ENCODE measurements at places on chromosomes 2 and 18.

DNA sequence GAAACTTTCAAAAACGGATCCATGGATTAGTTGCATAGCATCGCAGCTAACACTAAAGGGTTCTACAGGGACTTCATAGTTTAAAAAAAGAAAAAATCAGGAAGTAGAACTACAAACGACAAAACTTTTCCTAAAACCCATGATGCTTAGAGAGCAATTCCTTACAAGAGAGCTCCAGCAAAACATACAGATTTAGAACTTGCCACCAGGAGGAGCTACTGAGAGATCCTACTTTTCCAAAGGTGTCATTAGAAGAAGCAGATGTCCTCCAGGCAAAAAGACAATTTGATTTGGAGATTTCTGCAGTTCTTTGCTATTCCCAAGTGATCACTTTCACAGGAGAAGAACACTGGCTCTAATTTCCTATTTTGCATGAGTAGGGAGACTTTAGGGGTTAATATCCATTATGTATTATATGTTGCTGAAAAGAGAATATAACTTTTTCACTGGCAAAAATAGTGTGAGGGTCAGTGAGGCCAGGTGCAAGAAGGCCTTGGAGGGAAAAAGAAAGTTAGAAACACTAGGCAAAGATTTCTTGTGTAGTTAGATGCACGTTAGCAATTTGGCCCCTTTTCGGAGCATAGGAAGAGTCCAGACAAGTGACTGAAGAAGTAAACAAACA is 436.2 kb downstream of the SUCLG1 start:
- no peak for DNase-seq

GRCh38 chr2:174681099-174682006 is 82.9 kb downstream of the CHRNA1 start:
- DNase-seq = no peak

DNA sequence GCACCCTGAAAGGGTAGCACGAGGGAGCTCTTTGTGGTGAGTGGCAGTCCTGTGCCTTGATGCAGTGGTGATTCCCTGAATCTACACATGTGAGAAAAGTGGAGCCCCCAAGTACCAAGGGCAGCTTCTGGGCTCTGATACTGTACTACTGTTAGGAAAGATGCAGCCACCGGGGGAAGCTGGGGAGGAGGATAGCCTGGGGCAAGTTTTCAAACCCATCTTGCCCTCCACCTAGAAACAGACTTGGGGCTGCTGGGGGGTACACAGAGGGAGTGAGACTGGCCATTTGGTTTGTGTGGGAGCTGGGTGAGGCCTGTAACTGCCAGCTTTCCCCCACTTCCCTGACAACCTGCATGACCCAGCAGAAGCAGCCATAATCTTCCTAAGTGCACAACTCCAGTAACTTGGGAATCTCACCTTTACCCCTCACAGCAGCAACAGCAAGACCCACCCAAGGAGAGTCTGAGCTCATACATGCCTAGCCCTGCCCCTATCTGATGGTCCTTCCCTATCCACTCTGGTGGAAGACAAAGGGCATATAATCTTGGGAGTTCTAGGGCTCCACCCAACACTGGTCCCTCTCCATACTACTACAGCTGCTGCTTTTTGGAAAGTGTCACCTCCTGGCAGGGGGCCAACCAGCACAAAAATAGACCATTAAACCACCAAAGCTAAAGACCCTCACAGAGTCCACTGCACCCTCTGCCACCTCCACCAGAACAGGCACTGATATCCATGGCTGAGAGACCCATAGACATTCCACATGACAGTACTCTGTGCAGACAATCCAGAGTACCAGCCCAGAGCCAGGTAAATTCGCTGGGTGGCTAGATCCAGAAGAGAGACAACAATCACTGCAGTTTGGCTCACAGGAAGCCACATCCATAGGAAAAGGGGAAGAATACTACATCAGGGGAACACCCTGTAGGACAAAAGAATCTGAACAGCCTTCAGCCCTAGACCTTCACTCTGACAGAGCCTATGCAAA is 8.2 kb downstream of the MALL start:
- DNase-seq = no peak

DNA sequence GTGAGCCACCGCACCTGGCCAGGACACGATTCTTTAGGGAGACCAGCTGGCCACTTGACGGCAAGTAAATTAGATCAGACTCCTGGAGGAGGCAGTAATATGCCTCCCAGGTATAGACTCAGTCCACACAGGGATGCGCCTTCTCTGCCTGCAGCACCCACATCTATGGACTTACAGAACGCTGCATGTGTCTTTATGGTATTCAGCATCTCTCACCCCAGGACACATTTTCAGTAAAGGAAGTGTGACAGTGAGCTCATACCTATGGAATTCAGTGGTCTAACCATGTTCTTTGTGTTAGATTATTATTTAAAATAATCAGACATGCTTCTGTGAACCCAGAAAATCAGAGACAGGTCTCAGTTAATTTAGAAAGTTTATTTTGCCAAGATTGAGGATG is 5.9 kb upstream of the NARS1 start:
- no peak for DNase-seq

DNA sequence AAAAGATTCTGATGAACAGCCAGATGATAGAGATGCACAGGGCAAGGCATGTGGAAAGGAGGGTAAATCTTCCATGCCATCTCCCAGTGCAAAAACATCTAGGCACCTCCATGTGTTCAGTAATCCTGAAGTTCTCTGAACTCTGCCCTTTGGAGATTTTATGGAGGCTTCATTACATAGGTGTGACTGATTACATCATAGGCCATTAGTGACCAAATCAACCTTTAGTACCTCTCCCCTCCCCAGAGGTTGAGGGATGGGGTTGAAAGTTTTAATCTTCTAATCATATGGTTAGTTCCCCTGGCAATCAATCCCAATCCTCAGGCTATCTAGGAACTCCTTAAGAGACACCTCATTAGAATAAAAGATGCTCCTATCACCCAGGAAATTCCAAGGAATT is 2190.2 kb upstream of the PIK3C3 start:
- DNase-seq = no peak

- DNase-seq = no peak
Observed at GRCh38 chr18:76712511-76713140, 109.7 kb upstream of the ZNF236 start.

GRCh38 chr2:128585706-128586105 is 267.0 kb upstream of the HS6ST1 start:
- no peak for DNase-seq

GRCh38 chr2:197058777-197059300 is 132.3 kb upstream of the PGAP1 start:
- no peak for DNase-seq

GRCh38 chr2:1972422-1972821 is 228.1 kb upstream of the PXDN start:
- no peak for DNase-seq

DNA sequence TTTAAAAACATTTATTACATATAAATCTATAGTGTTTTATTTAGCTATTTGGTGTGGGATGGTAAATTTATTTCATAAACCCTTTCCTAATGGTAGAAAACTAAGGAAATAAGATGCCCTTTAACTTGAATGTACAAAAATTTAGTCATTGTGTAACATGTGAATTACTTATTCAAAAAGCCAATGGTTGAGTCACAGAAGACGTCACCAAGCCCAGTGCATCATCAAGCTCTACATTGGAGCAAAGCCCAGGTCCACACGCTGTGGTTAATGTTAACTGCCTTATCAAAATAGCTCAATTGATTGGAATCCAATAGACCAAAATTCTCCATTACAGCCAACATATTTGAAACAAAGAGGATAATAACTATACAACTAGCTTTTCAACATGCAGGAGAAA is 145.5 kb upstream of the LYPD1 start:
- no peak for DNase-seq

DNA sequence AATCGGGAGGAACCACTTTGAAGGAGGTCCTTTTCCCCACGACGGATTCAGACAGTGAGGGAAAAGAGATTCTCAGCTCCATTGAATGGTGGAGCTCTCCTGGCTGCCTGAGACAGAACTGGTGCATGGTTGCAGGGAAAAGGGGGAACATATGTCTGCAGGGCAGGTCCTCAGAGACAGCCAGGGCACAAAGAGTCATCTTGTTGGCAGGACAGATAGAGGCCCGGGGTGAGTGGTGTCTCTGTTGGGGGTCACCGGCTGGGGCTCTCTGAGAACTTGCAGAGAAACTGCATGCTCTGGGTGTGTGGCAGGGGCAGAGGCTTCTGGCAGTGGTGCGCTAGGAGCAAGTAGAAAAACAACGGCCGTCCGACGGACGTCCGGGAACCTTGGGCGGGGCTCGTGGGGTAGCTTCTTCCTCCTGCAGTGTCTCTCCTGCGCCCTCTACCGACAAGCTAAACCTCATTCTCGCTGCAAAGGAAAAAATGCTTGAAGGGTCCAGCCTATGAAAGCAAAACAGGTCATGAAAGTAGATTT is 94.3 kb downstream of the CDCA7 start:
- DNase-seq = no peak

- DNase-seq = no peak
Observed at GRCh38 chr2:147327613-147328012, 517.2 kb upstream of the ACVR2A start.

GRCh38 chr2:19674051-19675002 is 227.5 kb downstream of the TTC32 start:
- DNase-seq = no peak

GRCh38 chr2:64114063-64114911 is 29.9 kb downstream of the PELI1 start:
- DNase-seq = no peak

GRCh38 chr2:71790226-71791060 is 337.1 kb downstream of the DYSF start:
- DNase-seq = no peak

DNA sequence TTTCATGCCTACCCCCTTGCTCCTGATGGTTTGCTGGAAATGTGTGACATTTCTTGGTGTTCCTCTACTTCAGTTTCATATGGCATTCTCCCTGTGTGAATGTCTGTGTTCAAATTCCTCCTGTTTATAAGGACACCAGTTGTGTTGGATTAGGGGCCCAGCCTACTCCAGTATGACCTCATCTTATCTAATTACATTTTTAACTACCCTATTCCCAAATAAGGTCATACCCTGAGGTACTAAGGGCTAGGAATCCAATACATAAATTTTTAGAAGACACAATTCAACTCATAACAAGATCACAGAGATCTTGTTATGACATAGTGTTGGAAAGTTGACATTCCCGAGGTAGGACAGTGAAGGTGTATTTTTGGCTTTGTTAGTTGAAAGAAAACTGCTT is 5.5 kb downstream of the FAM210A start:
- DNase-seq = no peak

DNA sequence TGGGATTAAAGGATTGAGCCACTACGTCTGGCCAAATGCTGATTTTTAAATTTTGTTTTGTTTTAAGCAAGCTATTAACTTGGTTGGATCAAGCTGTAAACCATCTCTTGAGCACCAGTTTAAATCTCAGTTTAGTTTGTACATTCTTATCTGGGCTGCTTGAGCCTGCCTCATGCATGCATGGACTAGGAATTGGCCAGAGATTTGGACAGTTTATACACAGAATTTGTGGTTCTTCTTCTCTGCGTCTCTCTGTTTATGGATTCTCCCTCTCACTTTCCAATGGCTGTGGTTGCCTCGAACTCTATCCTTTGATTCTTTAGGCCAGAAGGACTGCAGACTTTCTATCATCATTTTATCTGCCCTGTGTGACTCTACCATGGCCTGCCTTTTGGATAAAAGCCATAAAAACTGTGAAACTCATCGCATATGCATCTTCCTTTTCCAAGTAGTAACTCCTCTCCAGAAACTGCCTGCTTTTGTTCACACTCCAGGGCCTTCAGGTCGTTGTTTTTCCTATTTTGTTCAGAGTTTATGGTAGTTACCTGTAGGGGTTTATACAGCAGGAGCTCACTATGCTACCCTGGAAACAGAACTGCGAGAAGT is 32.5 kb upstream of the PLB1 start:
- no peak for DNase-seq

DNA sequence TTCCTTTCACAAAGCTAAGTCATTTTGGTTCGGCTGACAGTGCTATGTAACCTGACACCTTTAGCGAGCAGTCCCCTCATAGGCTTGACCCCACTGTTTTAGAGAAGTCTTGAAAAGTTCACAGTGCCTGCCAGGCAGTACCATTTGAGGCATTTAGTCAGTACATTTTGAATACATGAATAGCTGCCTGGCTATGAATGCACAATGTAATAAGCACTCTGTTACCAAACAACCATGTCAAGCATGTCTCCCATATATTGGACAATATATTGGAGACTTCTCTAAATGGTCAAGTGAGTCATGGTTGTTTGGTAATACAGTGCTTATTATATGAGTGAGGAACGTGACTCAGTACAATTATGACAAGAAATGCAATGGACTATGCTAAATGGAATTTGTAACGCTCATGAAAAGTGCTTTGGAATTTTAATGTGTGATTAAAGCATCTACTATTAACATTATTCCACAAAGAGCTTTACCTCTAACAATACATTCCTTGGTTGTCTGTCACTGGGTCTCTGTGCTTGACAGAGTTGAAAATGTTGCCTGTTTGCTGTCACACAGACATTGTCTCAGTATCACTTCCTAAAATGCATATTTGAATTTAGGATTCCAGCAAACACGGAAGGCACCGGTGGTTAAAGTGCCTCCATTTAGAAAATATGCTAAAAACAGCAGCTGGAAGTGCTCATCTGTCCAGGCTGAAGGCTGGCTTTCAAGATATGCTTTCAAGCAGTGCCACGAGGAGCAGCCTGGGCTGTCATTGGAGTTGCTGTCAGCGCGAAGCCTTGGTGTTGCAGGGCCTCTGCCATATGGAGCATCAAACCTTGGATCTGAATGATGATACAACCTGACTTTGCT is 458.6 kb downstream of the FBXO15 start:
- DNase-seq = no peak
